ENCODE measurements at places on chromosomes 6 and 20.

DNA sequence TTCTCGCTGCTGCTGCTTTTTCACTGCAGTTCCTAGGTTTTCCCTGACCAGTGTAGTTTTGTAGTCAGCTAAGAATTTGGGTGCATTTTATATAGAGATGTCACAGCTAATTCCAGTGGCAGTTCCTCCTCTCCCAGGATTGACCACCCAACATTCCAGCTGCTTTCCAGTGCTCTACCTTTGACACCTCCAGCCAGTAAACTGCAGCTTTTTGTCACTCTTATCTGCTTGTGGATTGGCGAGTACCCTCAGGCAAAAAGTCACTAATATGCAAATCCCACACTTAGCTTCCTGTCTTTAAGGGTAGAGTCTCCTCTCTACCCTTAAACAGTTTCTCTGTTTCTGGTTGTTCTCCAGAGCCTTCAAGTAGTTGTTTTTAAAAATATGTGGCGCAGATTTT is 146.9 kb upstream of the KCNG1 start:
- DNase-seq = no peak

- DNase-seq = no peak
Measured at GRCh38 chr6:113458368-113459010, 398.7 kb upstream of the MARCKS start.

DNA sequence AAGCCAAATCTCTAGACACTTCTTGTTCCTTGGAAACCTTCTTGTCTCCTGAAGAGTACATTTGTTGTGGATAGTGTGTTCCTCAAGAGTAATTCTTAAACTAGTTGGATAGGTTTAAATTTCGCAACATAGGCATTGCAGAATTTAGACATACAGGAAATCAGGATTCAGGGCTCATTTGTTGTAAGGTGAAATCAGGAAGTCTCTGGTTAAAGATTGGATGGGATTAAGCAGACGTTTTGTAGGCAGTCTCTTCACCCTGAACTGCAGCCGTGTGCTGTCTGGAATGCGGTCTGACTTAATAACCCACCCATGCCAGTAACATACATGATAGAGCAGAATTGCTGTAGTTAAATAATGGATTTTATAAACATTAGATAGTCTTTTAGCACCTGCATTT is 21.7 kb downstream of the HIVEP1 start:
- no peak for DNase-seq

GRCh38 chr6:7912736-7913517 is 2.3 kb upstream of the TXNDC5 start:
- no peak for DNase-seq

GRCh38 chr6:149031859-149032598 is 285.2 kb downstream of the UST start:
- DNase-seq = no peak

All from stimulated activated CD8-positive, alpha-beta memory T cell treated with anti-CD3 and anti-CD28 coated beads, Interleukin-4, amount 100 ng/mL, for 1 hour (primary cell).